SIG-M5 (cell line): ENCODE measurements at places on chromosomes 5 and 9.

GRCh38 chr5:151589878-151590570 is 1.1 kb downstream of the FAT2 start:
- DNase-seq, result no peak

GRCh38 chr9:86994231-86994630 is 46.9 kb upstream of the GAS1 start:
- no peak for DNase-seq

GRCh38 chr9:135165756-135166519 is 78.5 kb downstream of the OLFM1 start:
- DNase-seq, result no peak

- DNase-seq, result no peak
Observed at GRCh38 chr9:124973807-124974206, 32.9 kb upstream of the GOLGA1 start.

- DNase-seq, result no peak
Observed at GRCh38 chr9:121234832-121235161, 33.1 kb upstream of the RAB14 start.

DNA sequence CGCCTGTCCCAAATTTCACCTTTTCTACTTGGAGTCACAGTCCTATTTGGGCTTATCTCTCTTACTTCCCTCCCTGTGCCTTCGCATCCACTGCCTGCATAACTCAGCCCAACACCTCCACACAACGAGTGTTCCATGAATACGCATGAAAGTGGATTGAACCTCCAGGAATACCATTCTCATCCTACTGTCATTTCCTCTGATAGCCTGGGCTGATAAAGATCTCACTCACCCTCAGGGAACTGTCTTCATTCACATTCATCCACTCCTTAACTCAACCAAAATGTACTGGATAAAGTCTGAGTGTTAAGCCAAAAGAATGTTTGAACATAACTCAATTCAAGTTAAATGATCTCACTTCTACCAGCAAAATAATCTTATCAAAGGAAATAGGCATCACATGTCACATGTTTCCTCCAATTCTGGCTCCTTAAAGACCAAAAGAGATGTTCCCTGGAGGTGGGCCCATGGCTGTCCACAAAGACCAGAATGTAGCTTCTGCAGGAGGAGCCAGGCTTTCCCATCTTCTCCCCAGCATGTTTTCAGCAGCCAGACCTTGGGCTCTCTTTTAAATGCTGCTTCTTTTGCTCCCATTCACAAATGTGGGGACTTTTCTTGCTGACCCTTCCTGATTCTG is 28.4 kb upstream of the TRIO start:
- no peak for DNase-seq
